HCEC 1CT (cell line): ENCODE measurements at places on chromosomes 6 and 20.

- no peak for DNase-seq
Measured at GRCh38 chr6:148263010-148263409, 79.6 kb upstream of the SASH1 start.

- DNase-seq = no peak
Measured at GRCh38 chr6:10248378-10248843, 166.5 kb downstream of the TFAP2A start.

DNA sequence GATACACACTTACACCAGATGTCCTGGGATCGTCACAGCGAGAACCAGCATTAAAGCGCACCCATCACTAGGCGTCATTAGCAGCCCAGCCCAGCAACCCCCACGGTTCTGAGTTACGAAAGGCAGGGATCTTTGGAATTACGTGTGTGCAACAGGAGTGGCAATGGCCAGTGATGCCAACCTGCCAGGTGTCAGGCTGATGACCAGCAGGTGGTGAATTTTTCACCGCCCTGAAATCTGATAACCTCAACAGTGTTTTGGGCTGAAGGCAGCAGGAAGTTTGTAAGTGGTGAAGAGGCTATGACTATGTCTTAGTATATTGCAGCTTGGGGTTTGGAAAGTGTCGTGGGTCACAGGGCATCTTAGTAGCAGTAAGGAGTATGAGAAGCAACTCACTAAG, 166.1 kb downstream of the TMEM242 start:
- DNase-seq = no peak

DNA sequence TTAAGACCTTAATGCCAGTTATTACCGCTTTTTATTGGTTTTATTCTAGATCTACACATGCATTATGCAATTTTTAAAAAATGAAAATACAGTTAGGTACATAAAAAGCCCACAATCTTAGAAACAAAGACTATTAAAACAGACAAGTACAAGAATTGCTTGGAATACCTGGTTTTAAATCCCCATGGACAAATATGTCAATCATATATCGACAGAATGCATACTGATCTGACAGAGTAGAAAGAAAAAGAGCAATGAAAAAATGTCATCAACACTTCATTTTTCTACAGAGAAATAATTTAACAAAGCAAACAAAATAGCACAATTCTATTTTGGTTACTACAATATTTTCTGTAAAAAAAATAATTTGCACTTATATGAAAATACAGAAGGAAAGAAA, 139.7 kb downstream of the TRDN start:
- DNase-seq = no peak

- peak; percentile 38 for DNase-seq
Measured at GRCh38 chr6:143139239-143139784, 78.6 kb downstream of the AIG1 start.

DNA sequence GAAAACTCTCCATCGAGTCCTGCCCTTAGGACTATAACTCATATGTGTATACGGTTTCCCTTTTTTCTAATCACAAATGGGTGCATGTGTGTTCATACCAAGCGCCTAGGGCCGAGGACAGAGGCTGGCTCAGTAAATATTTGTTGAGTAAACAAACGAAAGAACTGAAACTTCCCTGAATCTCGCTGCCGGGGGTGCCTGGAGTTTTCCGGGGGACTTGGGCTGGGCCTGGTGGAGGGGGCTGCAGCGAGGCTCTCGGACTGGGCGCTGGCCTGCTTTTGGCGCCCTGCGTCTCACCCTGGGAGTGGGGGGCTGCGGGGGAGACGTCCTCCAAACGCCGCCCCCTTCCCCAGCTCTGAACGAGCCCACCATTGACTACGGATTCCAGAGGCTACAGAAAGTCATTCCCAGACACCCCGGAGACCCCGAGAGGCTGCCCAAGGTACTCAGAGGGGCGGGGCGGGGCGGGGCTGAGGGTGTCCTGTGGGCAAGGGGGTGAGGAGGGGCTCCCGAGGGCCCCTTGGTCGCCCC, 49.0 kb downstream of the CPXM1 start:
- DNase-seq = no peak

DNA sequence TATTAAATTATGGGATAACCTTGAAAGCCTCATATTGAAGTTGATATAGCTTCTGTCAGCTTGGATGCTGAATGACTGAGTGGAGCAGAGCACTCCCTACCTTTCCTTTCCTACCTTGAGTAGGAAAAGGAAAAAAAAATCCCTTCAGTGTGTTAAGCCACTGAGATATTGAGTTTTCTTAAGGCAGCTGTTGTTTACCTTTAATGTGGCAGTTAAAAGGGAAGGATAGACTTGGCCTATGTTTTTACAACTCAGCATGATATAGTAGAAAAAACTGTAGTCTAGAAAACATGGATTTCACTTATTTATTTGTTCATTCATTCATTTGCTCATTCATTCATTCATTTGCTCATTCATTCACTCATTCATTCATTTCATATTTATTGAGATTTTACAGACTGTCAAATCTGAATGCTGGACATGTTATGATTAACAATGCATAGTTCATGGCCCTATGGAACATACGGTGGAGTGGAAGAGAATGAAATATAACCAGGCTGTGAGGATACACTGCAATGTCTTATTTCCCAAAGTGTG, 131.5 kb upstream of the MAN1A1 start:
- no peak for DNase-seq

GRCh38 chr6:157683707-157684106, 139.3 kb upstream of the SNX9 start:
- DNase-seq = no peak

GRCh38 chr6:125163811-125164210, 10.2 kb downstream of the TPD52L1 start:
- no peak for DNase-seq

GRCh38 chr6:142303176-142303533, 1.3 kb downstream of the ADGRG6 start:
- no peak for DNase-seq

DNA sequence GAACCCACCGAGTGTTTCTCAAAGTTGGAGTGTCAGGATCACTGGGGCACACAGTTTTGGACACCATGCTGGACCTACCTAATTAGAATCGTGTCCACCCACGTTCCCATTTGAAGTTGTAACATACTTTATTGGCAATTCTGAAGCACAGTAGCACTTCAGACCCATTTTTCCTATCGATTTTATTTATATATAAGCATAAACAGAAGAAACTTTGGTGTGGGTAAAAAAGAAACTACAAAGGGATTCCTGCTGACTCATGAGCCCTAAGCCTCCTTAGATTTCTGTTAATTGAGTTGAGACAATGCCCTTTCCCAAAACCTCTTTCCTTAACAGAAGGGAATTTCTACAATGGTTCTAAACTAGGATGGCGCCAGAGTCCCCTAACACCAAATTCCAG, 398.0 kb downstream of the CDKAL1 start:
- DNase-seq = no peak

DNA sequence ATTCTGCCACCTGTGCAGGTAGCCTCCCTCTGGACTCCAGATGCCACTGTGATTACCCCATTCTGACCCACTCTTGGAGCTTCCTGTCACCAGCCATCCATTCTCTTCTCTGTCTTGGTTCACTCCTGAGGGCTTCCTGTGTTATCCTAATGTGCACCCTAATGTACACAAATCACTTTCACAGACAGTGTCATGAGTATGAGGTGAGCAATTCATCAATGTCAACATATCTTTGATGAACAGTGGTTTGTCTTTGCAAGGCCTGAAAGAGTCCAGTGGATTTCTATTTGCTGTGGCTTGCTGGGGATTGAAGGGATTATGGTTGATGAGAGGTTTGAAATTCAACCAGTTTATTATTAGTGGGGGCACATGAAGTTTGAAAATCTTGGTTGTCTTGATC, 63.8 kb upstream of the EEF1E1 start:
- no peak for DNase-seq
